ENCODE measurements at places on chromosomes 16 and 17.
A peak's percentile ranks its signal among the peaks of the same experiment; 100 is the strongest.

- DNase-seq = no peak
Measured at GRCh38 chr17:76333673-76334505, 19.8 kb downstream of the PRPSAP1 start.

GRCh38 chr16:86424985-86425384, 85.3 kb upstream of the FOXF1 start:
- DNase-seq = no peak

DNA sequence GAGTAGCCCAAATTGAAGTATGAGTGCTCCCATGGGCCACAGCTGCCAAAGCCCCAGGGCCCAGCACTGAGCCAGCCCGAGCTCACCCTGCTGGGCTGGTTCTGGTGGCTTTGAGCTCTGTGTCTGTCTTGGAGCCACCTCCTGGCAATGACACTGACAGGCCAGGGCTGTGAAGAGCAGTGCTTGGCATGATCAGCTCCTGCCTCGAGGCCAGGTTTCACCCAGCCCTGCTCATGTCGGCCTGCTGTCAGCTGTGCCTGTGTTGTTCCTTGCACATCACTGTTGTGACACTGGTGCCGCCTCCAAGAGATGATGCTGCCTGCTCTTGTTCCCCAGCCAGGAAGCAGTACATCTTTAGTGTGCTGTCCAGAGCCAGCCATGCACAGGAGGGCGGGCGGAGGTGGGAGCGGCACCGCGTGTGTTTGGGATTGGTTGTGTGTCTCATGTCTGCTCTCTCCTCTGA, 26.0 kb downstream of the PLD6 start:
- no peak for DNase-seq

DNA sequence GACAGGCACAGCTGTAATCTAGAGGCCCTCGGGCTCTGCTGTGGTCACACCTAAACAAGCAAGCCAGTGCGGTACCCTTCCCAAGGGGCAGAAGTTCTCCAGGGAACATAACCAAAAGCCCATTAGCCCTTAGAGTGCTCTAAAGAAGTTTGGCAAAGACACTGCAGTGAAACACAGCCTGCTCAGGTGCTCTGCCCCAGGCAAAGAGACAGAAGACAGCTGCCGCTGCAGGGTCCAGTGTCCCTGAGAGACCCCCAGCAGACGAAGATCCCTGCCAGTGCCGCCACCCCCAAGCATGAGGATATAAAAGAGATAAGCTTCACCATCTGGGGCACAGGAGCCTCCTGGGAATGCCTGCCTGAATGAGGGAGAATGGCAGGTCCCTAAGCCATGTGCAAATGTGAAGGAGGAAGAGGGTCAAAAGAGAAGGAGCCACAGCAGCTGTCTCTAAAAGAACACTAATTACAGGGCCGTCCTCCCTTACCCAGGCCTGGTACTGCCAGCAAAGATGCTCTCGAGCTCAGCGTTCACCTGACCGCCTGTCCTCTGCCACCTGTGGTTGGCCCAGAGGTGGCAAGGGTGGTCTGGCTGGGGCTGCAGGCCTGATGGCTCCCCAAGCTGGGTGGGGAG, 29.7 kb downstream of the CUEDC1 start:
- DNase-seq = no peak

DNA sequence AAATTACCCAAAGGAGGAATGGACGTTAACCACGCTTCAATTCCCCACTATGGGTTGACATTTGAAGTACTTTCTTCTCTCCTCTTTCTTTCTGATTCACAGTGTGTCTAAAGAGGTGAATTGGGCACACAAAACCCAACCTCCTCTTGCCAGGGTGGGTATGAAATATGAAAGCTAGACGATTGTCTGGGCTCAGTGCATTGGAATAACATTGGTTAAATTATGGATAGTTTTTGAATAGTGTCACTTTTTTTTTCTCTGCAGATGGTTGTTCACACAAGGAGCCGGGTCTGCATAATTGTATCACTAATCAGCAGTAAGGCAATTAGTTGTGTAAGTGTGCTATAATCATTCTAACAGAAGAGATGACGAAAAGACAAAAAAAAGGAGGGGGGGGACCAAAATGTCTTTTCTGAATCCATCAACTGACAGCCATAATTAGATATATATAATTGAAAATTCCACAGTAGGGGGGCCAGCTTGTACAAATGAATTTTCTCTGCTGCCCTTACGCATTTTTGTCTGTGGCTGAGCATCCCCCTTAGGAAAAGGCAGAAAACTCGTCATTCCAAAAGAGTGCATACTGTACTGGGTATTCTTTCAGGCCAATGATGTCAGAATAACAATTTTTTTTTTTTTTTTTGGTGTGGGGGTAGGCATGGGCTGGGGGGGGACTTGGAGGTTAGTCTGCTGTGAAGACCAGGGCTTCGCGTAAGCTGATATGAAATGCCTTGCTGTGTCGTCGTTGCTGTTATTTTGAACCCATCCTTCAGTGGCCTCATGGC, 307.5 kb upstream of the SALL1 start:
- no peak for DNase-seq

DNA sequence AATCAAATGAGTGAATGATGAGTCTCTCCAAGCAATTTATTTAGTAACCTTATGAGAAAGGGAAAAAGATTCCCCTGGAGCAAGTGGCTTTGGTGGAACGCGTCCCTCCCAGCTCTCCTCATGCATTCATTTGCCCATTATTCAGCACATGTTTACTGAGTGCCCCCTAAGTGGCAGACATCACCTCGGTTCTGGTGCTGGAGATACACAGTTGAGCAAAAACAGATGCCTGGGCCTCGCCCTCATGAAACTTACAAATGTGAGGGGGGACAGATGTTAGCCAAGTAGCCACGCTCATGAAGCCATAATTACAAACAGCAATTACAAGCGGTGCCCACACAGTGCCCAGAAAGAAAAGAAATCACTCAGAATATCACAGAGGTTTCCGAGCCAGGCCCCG, 45.1 kb upstream of the CIBAR2 start:
- DNase-seq = no peak

GRCh38 chr16:65185241-65185778, 63.4 kb upstream of the CDH11 start:
- no peak for DNase-seq

DNA sequence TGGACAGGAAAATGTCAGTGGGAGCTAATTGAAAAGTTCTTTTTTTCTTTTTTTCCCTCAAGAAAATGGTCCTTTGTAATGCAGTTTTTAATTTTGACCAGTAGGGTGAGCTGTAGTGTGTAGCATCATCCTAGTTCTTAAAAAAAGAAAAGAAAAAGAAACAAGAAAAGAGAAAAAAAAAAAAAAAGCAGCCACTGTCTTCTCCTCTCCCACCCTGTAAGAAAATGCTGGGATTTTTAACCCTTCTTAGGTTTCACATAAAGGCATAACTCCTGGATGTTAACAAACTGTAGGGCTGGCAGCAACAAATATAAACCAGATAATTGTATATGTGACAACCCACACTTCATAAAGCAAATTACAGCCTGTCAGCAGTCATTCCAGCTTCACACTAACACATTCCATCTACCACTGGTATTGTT, 78.1 kb downstream of the SKAP1 start:
- DNase-seq = no peak

DNA sequence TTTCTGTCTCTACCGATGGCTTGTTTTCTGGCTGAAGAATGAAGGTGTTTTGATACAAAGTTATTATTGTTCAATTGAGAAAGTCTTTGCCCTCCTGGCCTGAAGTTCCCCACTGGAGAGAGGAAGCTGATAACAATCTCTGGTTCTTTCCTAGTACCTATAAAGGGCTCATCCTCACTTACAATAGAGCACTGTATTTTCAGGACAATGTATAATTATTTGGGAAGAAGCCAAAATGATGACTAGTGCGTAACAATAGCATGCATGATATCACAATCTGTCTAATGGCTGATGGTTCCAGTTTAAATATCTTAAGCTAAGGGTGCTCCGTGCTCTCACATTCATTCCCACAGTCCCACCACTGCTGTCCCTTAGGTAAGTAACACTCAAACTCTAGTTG, 230.7 kb downstream of the IRX3 start:
- no peak for DNase-seq

DNA sequence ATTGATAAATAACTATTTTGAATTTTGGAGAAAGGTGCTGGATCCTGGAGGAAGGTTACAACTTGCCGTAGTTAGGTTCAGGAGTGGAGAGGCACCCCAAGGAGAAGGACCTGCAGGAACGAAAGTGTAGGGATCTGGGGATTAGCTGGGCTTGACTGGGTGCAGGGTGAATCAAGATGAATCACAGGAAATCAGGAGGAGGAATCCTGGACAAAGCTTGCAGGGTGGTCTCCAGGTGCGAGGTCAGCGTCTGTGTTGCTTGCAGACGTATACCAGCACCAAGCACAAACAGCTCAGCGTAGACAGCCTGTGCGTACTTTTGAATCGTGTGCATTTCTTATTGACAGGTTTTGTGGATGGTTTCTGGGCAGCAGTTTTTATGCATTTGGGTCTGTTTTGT, 144.3 kb downstream of the MSI2 start:
- no peak for DNase-seq

- DNase-seq = no peak
Measured at GRCh38 chr16:66207883-66208265, 158.6 kb upstream of the CDH5 start.

DNA sequence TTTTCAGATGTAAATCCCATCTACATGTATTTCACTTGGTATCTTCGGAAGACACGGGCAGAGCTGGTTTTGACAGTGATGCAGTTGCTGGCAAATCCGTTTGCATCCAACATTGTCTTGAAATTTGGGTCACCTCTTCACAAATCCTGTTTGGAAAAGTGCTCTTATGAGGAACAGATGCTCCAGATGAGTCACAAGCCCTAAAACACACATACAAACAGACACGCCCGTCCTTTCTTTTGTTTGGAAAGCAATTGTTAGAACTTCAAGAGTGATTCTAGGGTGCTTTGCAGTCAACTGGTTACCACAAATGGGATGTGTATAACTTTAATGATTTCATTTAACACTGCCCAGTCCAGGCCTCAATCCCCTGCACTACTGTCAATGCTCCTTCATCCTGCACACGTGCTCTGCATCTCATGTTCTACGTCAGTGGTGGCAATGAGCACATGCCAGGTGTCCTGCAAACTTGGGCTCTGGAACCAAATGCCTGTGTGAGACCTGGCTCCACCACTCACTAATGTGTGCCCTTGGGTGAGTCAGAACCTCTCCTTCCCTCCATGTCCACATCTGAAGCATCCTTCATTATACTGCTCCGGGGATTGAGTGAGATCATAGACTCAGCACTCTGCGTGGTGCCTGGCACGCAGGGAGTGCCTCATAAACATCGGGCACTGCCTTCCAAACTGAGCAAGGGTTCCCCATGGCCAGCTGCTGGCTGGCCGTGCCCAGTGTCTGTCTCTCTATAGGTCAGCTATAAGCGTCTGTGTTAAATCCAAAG, 19.3 kb upstream of the FOXF1 start:
- no peak for DNase-seq

GRCh38 chr16:29899516-29900101, at the start of gene SEZ6L2:
Gene SEZ6L2 (minus strand): TSS chr16:29899550. CDS start chr16:29899019, 531 bp downstream.
- DNase-seq = peak; percentile 63
